Activated B cell treated with CpG ODN at 0.5 μM for 24 hours (primary cell): ENCODE measurements at places on chromosomes 1 and 21. TPM values are rescaled to one million over a fixed set of nuclear protein-coding genes. Genes with fewer than 3 reads are reported as not detected.

- no peak for DNase-seq
Measured at GRCh38 chr1:212635141-212635631, 26.6 kb downstream of the ATF3 start.

DNA sequence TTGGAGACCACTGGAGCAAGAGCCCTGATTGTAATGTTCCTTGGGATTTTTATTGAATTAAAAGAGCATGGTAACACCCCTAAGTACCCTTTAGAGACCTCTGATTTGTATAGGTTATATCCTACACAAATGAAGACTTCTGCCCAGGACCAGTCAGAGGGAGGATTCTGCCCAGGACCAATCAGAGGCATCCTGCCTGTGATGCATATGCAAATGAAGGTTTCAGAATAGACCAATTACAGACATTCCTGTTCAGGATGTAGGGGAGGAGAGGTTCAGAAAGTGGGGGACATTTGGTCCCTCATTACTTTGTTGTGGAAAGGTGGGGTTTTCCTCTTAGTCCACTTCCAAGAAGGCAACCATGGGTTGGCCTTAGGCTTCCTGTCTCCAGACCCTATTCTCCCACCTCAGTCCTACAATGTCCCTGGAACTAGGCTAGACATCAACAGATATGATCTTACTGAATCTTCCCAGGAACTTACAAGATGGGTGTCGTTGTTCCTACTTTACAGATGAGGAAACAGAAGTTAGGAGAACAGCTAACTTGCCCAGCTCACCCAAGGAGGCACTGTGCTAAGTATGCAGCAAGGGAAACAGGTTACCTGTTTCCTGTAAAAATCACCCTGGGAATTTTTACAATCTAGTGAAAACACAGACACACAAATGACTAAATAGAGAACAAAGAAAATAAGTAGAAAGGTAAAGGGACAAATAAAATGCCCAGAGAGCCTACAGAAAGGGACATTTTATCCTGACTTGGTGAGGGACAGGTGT lies 36.8 kb upstream of the SFPQ start:
- DNase-seq: no peak

The NMNAT2 gene
- not detected in 2 replicates for total RNA-seq

The TMEM269 gene
- 0.20 and 0.31 TPM in 2 replicates for total RNA-seq

The PLCH2 gene
- 6.0 and 6.1 TPM in 2 replicates for total RNA-seq
